Ovary (tissue), 10 donors: ENCODE measurements at places on chromosomes 5 and 9. TPM values are rescaled to one million over a fixed set of nuclear protein-coding genes. Genes with fewer than 3 reads are reported as not detected.

DNA sequence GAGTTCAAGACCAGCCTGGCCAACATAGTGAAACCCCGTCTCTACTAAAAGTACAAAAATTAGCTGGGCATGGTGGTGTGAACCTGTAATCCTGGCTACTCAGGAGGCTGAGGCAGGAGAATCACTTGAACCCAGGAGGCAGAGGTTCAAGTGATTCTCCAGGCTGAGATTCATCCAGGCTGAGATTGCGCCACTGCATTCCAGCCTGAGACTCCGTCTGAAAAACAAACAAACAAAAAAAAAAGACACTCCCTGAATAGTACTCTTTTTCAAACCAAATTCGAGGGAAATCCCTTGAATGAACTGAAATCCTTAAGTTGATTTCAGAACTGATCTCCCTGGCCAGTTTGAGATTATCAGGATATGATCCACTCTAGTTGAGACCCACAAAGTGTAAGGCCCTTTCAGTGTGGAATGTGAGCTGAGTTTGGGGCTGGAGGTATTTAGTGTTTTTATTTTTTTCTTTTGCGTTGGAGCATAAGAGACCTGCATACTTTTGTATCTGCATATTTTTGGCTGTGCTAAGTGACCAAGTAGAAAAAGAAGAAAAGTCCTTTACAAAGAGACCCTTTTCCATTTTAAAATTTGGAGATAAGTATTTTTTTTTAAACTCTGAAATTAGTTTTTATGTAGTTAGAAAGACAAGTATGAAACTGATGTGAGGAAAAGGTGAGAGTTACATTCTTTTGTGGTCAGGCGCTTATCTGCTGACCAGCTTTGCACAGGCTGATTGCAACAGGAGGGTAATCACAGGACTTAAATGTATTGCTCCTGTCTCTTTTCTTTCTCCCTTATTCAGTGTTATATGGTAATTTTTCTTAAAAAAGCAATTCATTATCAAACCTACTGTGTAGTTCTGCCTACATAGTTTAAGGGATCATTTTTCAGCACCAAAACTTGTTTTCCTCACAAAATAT is 42.9 kb downstream of the TMEFF1 start:
- no peaks in the 10 kb centered on the region for H3K36me3 ChIP-seq
- no peaks in the 10 kb centered on the region for H3K4me1 ChIP-seq
- H3K27ac ChIP-seq, result no peak overlapping the region

- no peak overlapping the region for H3K4me3 ChIP-seq
- peak; percentile 30 for DNase-seq
- H3K27me3 ChIP-seq, result no peaks in the 10 kb centered on the region
Observed at GRCh38 chr5:179800696-179801201, 5.9 kb downstream of the MGAT4B start.

DNA sequence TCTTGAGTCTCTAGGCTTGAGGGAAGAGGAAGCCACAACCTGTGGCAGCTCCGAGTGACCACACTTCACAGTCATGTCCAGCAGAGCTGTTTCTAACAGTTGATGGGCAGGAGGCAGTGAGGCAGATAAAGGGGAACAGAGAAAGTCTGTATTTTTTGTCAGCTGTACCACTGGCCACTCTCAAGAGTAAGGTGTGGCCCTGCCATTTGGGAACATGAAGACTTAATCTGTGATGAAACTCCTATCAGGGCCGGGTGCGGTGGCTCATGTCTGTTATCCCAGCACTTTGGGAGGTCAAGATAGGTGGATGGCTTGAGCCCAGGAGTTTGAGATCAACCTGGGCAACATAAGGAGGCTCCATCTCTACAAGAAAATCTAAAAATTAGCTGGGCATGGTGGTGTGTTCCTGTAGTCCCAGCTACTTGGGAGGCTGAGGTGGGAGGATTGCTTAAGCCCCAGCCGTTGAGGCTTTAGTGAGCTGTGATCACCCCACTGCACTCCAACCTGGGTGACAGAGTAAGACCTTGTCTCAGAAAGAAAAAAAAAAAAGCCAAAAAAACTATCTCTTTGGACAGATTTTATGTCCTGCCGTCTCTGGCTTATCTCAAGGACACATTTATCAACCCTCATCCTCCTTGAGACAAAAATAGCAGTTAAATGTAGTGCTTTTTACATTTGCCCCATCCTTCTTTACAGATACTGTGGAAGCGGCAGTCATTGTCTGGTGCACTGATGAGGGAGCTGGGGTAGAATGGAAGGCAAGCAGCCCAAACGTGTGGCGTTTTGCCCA is 11.9 kb upstream of the COL15A1 start:
- H3K36me3 ChIP-seq, result no peaks in the 10 kb centered on the region
- no peaks in the 10 kb centered on the region for H3K27me3 ChIP-seq

DNA sequence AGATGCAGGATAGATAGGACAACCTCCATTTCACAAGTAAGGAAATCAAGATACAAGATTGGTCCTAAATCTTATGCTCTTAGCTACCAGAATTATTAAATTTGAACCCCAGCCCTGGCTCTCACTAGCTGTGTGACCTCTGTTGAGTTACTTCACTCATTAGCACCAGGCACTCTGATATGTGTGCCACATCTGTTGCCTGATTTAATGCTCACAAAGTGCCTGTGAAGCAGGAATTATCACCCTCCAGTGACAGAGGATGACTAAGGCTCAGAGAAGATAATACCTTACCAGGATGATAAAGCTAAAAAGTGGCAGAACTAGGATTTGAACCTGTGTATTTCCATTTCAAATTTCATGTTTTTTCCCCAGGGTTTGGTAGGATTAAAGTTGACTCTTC is 110.0 kb downstream of the PLPPR1 start:
- no peaks in the 10 kb centered on the region for H3K27me3 ChIP-seq
- no peaks in the 10 kb centered on the region for H3K4me1 ChIP-seq
- H3K27ac ChIP-seq, result no peak overlapping the region
- DNase-seq, result no peak
- H3K4me3 ChIP-seq, result no peak overlapping the region

GRCh38 chr5:137310051-137310730 is 188.9 kb downstream of the SPOCK1 start:
- no peak for DNase-seq
- H3K4me3 ChIP-seq, result no peak overlapping the region
- H3K27ac ChIP-seq, result no peak overlapping the region
- no peaks in the 10 kb centered on the region for H3K4me1 ChIP-seq
- H3K36me3 ChIP-seq, result no peaks in the 10 kb centered on the region

GRCh38 chr9:96150324-96151227 is 151.4 kb downstream of the HSD17B3 start:
- H3K27me3 ChIP-seq, result no peaks in the 10 kb centered on the region
- no peak for DNase-seq
- H3K36me3 ChIP-seq, result no peaks in the 10 kb centered on the region
- H3K27ac ChIP-seq, result no peak overlapping the region

DNA sequence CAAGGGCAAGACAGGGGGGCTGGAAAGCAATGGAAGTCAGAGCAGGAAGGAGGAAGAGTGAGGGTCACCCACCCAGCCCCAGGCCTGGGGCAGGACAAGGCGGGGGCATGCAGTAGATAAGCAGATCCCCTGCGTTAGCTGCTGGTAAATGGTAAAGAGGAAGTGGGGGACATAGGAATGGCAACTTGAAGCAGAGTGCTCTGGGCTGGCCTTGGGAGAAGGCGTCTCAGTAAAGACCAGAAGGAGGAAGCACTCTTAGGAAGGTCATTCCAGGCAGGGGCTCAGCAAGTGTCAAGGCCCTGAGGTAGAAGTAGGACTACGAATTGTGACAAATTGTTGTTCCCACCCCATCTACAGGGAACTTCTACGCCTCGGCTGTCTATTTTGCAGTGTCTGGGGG is 15.1 kb downstream of the TCOF1 start:
- H3K4me1 ChIP-seq, result no peaks in the 10 kb centered on the region
- no peaks in the 10 kb centered on the region for H3K27me3 ChIP-seq
- H3K4me3 ChIP-seq, result no peak overlapping the region
- DNase-seq, result no peak
- H3K27ac ChIP-seq, result no peak overlapping the region
- H3K36me3 ChIP-seq, result peaks cover 3% of the 10 kb centered on the region

- H3K4me3 ChIP-seq, result no peak overlapping the region
- no peaks in the 10 kb centered on the region for H3K4me1 ChIP-seq
- H3K36me3 ChIP-seq, result no peaks in the 10 kb centered on the region
- no peaks in the 10 kb centered on the region for H3K27me3 ChIP-seq
- no peak for DNase-seq
Observed at GRCh38 chr9:83372957-83373356, 165.2 kb downstream of the FRMD3 start.

GRCh38 chr5:151183456-151184245 is 26.1 kb upstream of the ANXA6 start:
- no peak overlapping the region for H3K27ac ChIP-seq
- no peaks in the 10 kb centered on the region for H3K27me3 ChIP-seq
- H3K4me3 ChIP-seq, result no peak overlapping the region
- no peaks in the 10 kb centered on the region for H3K36me3 ChIP-seq
- H3K4me1 ChIP-seq, result no peaks in the 10 kb centered on the region
- DNase-seq, result no peak

Gene ZNF622
- 19.0 TPM for total RNA-seq

Gene SLC46A2
- total RNA-seq, result 0.95 TPM

Gene PANK3
- 40.6 TPM for total RNA-seq

Gene PKD2L2
- not detected for total RNA-seq

Gene SKP2
- 9.8 TPM for total RNA-seq
